ENCODE measurements at places on chromosomes 3 and 15.

DNA sequence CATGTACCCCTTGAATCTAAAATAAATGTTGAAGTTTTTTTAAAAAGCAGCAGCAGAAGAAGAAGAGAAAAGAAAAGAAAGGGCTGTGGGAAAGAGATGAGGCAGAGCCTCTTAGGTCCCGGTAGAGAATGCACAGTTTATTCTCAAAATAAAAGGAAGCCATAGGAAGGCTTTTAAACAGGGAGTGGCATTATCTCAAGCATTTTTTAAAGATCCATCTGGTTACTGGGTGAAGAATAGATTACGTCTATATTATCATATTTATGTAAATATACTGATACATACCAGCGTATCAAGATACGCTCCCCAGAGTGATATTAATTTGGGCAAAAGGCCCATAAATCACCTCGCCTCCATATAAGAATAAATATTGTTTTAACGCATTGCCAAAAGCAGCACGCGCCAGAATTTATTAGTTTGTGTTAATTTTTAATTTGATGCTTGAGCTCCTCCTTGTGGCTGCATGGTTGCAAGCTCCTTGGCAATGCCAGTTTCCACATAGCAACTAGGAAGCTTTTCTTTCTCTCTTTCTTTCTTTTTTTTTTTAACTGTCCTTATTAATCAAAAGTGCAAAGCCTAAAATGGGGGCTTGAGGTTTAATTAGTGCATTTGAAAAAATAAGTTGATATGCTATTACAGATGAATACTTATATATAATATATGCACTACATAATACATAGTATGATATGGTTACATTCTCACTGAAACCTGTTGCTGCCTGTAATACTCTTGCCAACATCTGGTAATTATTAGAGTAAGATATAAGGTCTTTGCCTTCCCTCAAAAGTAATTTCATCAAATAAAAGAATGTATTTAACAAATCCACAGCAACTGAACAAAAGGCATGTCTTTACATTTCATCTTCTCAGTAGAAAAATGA lies 242.8 kb upstream of the UBE2E2 start:
- peak; percentile 23 for DNase-seq

DNA sequence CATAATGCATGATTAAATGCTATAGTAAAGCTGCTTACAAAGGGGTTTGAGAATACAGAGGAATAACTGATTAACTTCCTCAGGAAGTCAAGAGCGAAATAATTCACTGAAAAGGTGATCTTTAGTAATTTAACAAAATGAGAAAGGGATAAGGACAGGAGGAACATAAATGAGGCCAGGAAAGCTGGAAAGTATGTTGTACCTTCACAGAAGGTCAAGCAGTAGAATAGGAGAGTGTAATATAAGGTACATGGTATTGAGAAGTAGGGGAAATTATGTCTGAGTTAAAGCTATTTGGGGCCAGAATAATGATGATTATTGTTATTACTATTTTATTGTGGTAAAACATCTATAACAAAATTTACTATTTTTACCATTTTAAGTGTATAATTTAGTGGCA lies 19.2 kb downstream of the GOLM2 start:
- no peak for DNase-seq

DNA sequence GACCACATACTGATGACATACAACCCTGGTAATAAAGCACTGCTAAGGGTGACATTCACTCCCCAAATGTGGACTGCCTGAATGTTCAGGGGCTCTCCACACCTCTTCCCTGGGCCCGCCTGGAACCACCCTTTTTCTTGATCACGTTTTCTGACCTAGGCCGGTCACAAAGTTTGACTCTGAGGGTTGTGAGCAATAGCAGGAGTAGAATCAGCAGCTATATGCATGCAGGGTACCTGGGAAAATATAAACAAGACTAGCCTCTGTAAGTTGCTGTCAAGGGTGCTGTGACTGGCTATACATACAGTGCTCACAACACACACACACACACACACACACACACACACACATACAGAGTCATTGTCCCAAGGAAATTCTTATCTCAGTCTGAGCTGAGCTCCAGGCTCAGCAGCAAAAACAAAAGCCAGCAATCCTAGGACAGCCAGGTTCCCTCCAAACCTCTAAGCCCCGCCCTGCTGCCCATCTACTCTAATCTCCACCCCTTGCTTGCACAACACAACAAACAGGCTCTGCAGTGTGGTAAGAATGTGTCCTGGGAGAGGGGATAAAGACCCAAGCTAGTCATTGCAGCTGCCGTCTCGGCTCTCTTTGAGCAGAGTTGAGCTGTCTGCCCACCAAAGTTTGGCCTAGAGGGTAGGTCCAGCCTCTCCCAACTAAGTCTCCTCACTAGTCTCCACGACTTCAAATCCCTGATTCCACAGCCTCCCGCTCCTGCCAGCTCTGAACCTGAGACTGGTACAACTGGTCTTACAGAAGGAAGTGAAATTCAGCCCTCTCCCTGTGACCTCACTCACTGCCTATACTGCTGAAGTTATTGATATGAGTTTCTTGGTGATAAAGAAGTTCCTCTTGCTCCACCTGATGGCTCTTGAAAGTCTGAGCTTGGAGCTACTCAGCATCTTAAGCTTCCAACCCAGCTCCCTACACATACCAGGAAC lies 2.2 kb downstream of the BMF start:
- DNase-seq, result no peak

DNA sequence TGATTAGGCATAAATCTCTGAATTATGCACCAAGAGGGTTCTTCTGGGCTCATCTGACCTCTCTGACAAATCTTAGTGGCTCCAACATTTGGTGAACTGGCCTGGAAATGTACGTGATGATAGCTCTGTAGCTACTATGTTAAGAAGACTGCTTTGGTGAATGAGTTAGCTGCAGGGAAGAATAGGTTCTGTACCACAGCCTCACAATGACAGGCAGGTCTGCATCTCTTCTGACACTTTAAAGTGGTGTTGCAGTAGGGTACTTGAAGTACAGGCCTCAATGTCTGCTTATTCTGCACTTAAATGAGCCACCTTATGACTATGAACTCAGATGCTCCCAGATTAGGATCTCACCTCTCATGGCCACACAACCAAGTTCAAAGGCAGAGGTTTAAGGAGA lies 7.0 kb downstream of the FGF7 start:
- DNase-seq, result no peak

- DNase-seq, result no peak
These were observed 25.4 kb downstream of the CYP19A1 start for GRCh38 chr15:51313074-51313393.

GRCh38 chr3:55579496-55579895 lies 92.4 kb upstream of the WNT5A start:
- no peak for DNase-seq

DNA sequence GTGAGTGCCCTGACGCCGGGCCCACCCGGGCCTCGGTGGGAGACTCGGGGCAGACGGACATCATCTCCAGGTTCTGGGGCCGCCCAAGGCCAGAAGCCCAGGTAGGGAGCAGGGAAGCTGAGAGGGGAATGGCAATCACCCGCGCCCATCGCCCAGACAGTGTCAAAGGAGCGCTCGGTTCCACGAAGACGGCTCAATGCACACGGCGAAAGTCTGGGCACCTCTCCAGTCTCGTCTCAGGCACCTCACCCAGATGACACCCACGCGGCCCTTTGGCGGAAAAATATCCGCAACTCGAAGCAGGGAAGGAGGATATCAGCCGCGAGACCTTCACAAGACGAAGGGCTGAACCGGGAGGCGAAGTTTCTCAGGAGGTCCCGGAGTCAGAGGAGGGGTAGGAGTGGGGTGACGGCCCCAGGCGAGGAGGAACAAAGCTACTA lies 916 bp downstream of the IL17RD start:
- no peak for DNase-seq

DNA sequence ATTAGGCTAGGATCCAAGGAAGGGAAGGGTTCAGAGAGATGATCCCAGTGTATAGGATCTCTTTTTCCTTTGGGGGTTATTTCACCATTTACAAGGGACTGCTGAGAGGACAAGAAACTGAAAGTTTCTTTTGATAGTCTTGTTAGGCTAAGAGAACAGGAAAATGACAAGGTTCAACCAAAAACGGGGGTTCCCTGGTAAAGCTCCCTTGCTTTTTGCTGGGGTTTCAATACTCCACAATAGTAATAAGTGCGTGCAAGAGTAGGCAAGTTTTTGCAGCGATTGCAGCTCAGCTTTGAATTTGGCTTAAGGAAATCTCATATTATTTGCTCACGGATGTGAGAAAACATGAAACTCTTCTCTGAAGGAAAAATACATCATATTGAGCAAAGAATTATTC lies 18.8 kb upstream of the SUSD5 start:
- no peak for DNase-seq

DNA sequence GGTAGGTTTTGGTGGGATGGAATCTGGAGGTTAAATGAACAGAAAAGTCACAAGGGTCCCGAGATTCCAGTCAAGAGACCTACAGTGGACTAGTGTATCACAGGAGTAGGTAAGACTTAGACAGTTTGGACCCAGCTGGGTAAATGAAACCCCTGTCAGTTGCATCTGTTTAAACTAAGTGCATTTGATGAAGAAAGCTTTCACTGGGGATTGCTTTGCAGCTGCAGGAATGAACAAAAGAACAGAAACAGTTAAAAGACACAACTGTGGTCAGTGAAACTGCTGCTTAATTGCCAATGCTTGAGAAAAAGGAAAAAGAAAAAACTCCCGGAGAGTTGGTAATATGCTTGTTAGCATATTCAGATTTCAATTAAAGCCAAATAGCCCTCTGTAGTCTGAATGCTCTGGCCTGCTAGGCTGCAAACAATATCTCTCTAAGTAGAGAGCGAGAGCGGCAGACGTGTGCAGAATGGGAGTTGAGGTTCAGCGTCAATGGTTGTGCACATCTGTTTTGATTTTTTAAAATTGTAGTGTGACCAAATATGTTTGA lies 37.1 kb downstream of the OXNAD1 start:
- DNase-seq, result no peak

DNA sequence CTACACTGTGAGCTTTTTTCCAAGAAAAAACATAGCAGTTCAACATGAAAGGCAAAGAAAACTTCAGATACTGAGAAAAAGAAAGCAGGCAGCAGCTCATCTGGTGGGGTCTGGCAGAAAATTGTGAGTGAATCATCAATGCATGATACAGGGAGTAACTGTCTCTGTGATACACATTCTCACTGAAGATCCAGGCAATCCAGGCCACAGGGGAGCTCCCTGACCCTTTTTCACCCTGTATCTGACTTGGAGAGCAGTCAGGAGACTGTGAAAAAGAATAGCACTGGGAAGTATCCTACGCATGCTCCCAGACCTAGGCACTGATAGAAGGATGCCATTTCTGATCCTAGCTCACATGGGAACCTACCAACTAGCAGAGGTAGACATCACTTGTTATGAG lies 269.8 kb downstream of the MBNL1 start:
- no peak for DNase-seq

GRCh38 chr15:61681038-61681418 lies 379.2 kb downstream of the VPS13C start:
- no peak for DNase-seq

- no peak for DNase-seq
These were observed 5.3 kb upstream of the CTNNB1 start for GRCh38 chr3:41193794-41194539.

DNA sequence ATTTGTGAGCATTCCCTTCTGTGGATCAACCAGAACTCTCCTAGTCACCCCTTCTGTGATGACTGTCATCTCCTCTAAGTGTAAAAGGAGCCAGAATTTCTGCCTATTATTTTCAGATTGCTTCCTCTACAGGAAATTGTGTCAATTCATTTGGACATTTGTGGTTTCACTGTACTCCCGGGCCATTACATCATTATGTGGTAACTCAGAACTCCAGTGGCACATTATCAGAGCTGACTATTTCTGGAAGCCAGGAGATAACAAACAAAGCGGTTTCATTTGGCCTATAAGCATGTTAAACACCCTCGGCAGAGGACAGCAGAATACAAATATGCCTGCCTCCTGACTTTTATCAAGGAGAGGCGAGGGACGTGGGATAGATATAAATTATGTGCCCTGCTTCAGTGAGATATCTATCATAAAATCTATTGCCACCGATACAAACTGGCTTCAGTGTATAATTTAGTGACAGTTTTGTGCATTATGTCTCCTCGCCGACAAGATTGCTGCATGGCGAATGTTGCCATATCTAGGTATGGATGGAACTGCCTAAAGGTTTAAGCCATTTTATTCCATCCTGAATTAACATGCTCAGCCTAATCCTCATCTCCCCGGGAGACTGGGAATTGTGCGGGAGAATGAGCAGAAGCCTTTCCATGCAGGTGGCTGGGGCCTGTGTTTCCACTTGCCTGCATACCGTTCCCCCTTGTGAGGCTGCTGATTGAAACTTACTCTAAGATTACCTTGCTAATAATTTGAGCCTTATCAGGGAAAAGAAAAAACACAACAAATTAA lies 193.4 kb upstream of the SEMA6D start:
- DNase-seq, result peak; percentile 41

GRCh38 chr15:29403772-29404171 lies 134.2 kb upstream of the NSMCE3 start:
- no peak for DNase-seq

DNA sequence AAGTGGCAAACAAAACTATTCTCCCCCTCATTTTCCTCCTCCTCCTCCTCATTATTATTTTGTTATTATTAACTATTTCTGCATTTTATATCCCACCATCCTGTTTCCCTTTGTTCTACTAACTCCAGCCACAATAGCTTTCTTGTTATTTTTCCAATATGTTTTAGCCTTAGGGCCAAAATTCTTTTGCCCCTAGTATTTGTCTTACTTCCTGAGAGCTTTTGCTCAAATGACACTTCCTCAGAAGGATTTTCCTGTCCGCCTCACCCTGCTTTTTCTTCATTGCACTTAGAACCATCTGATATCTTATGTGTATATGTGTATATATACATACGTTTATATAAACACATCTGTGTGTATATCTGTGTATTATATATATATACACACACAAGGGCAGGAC lies 32.7 kb upstream of the NUDT16 start:
- DNase-seq, result no peak

DNA sequence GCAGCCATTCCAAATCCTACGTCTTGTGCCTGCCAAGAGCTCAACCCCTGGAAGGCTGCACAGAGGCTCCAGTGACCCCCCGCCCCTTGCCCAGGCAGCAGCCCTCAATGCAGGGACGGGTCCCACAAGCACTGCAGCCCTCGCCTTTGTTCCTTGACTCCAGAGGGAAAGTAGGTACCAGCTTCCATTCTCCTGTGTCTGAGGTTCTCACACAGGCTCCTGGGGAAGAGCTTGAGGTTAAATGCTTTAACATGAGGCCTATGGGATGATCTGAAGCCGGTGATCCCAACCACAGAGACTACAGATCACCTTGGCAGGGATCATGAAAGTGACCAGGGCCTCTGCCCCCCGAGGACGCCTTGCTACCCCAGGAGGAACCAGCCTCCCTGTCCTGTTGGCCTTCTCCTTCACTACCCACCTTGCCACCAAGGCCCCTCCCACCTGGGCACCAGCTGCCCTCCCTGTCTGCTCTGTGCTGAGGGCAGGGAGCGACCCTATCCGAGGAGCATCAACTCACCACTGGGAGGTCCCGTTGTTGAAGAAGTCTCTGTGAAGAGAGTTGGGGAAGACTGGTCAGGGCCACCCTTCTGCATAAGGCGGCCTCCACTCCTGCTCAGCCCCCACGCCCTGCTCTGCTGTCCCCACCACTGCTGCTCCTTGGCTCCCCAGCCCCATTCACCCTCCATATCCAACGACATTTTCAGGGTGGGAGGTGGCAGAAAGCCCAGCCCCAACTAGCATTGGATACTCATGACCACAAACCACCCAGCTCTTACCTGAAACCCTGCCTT lies 95.3 kb downstream of the SEC22A start:
- no peak for DNase-seq
